ENCODE measurements at places on chromosomes 12 and 14.
A peak's percentile ranks its signal among the peaks of the same experiment; 100 is the strongest.

DNA sequence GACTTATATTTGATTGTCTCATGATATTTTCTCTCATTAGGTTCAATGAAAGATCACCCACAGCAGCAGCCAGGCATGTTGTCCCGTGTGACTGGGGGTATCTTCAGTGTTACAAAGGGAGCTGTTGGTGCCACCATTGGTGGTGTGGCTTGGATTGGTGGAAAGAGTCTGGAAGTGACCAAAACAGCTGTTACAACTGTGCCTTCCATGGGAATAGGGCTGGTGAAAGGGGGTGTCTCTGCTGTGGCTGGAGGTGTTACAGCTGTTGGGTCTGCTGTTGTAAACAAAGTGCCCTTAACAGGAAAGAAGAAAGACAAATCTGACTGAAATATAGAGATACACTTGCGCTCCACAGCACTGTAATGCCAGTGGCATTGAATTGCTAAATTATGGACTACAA, 15.4 kb downstream of the TMEM263 start:
- DNase-seq: no peak

DNA sequence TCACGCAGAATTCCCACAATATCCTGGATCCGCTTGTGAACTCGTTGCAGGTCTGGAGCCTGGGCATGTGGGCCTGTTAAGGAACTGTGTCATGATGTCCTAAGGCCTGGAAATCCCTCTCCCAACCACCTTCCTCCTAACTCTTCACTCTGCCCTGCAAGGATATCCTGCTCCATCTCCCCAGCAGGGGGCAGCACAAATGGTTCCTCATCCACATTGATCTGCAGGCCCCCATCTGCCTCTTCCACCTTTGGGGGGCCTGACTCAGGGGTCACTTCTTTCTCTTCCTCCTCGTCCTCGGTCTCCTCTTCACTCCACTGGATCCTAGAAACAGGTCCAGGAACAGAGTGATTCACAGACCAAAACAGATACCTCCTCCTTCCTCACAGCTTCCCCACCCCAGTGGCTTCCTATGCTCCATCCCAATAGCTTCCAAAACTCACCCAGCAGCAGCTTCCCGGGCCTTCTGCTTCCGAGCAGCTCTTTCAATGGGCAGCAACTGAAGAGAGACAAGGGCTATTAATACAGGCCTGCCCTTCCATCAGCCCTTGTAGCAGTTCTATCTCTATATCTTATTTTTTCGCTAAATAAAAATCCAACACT, 4.5 kb downstream of the NOP2 start:
- DNase-seq: peak; percentile 59

- no peak for DNase-seq
Observed at GRCh38 chr12:32379213-32379612, 20.1 kb upstream of the FGD4 start.

- DNase-seq: no peak
Observed at GRCh38 chr12:5134861-5135525, 91.3 kb downstream of the KCNA5 start.

DNA sequence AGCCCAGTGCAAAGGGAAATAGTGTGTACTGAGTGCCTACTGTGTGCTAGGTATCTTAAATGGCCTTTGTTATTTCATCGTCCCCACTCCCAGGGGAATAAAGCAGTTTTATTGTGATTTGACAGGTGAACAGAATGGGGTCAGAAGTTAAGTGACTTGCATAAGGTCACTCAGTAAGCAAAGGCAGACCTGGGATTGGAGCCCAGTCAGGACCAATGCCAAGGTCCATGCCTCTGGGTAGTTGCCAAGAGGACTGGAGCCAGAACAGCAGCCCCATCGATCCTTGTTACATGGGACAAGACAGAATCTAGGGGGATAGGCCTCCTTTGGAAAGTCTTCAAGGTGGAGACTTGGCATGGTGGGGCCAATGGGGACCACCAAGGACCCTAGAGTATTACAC, 227.4 kb upstream of the PWP1 start:
- DNase-seq: no peak

DNA sequence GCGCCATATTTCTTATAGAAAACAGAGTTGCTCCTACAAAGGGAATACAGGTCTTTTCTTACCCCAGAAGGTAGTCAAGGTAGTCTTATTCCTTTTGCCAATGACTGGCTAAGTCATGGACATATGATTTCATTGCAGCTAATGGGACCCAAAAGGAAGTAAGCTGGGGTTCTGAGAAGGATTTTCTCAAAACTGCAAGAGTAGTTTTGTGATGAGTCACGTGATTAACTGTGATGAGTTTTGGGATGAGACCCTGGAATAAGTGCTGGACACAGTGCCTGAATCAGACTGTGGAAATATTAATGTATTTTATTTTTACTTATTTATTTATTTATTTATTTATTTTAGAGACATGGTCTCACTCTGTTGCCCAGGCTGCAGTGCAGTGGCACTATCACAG, 13.4 kb upstream of the NIN start:
- DNase-seq: no peak

DNA sequence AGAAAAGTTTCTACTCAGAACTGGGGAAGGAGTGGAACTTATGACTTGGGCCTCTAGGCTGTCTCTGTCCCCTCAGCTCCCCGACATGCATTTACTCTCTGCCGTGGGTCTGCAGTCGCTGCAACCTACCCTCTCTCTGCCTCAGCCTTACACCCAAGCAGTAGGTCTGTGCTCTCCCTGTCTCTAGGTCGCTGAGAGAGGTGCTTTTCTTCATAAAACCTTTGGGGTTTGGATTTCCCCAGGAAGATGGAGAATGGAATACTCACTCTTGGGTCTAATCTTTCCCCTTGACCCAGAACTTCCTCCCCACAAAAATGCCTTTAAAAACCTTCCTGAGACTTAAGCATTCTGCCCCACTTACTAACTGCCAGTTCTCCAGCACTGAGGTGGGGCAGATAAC, 12.9 kb downstream of the GPR84 start:
- DNase-seq: no peak

DNA sequence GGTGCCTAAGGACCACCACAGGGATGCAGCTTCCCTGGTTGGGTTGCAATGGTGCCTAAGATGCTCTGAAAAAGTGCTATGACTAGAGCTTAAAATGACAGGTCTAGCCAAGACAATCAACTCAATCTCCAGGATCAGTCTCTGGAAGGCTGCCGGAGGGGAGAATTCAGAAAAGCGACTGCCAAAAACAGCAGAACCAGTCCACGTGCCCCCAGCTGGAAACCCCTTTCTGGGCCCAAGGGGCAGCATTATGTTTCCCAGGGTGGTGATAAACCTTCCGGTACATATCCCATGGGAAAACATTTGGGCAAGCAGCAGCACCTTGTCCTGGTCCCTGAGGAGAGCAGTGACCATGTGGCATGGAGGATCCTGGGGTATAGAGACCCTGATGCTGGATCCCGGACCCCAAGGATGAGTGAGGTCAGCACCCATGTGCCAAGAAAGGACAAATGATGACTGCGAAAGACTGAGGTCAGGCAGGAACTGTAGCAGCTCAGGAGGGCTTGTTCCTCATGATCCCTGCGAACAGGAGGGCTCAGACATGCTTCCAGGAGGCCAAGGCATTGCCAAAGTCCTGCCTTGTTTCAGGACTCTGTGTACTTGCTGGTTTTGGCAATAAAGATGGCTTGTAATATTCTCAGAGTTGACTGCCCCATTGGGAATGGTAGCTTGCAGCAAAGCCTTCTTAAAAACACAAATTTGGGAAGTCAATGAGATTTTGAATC, 49.9 kb upstream of the LTBP2 start:
- no peak for DNase-seq

DNA sequence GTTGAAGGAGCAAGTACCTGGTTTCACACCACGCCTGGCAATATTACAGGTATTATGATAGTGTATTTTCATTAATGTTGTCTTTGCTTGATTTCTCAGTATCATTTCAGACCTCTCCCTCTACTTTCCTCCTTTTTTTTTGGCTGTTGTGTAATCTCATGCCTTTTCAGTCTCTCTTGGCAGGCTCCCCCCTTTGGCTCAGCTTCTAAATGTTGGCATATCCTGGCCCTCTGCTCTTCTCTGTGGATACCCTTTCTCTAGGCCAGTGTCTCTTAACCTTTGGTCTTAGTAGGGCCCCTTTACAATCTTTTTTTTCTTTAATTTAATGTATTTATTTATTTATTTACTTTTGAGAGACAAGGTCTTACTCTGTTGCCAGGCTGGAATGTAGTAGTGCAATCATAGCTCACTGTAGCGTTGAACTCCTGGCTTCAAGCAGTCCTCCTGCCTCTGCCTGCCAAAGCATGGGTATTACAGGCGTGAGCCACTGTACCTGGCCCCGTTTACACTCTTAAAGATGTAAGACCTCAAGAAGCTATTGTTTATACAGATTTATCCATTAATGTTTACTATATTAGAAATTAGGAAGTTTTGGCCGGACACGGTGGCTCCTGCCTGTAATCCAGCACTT, 12.8 kb downstream of the MTHFD1 start:
- no peak for DNase-seq

DNA sequence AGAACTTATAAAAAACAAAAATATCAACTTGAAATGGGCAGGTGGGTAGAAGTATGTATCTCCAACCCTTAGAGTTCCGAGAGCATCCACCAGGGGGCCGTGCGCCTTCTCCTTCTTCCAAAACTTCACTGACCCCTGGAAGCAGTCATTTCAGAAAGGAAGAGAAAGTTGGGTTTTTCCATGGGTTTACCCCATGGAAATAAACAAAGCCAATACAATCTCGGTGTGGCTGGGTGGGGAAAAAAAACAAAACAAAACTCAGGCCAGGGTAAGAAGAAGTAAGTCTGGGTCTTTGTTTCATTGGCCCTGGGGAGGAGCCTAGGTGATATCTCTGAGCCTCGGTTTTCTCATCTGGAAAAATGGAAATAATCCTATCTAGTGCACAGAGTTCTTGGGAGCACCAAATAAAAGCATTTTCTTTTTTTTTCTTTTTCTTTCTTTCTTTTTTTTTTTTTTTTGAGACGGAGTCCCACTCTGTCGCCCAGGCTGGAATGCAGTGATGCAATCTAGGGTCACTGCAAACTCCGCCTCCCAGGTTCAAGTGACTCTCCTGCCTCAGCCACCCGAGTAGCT, 33.6 kb upstream of the HNF1A start:
- peak; percentile 40 for DNase-seq

- no peak for DNase-seq
Observed at GRCh38 chr12:47302111-47302671, 222.4 kb upstream of the AMIGO2 start.

DNA sequence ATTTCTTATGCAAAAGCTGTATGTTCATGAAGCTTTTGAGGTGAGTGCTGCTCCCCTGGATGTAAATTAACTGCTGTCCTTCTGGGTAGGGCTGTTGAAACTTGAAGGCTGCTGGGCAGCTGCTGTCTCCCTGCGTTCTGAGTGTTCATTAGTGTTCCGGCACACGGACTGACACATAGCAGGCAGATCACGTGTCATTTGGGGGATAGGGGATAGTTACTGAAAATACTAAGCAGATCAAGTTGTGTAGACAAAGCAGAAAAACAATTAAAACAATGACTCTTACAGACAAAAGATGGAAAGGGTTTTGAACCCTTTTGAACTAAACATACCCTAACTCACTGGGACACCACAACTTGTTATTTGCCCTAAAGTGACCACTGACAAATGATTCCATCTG, 82.5 kb downstream of the PRICKLE1 start:
- no peak for DNase-seq

DNA sequence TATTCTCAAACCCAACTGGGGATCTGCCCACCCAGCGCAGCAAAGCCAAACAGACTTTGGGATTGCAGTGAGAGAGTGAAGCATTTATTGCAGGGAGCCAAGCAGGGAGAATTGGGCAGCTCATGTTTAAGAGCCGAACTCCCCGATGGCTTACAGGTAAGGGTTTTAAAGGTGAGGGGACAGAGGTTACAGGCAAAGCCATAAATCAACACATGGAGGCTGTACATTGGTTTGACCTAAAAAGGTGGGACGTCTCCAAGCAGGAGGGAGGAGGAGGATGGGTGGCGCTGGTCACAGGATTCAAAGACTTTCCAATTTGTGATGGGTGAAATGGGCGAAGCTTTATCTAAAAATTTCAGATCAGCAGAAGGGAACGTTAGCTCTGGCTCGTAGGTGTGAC, 18.2 kb downstream of the OAS2 start:
- no peak for DNase-seq

DNA sequence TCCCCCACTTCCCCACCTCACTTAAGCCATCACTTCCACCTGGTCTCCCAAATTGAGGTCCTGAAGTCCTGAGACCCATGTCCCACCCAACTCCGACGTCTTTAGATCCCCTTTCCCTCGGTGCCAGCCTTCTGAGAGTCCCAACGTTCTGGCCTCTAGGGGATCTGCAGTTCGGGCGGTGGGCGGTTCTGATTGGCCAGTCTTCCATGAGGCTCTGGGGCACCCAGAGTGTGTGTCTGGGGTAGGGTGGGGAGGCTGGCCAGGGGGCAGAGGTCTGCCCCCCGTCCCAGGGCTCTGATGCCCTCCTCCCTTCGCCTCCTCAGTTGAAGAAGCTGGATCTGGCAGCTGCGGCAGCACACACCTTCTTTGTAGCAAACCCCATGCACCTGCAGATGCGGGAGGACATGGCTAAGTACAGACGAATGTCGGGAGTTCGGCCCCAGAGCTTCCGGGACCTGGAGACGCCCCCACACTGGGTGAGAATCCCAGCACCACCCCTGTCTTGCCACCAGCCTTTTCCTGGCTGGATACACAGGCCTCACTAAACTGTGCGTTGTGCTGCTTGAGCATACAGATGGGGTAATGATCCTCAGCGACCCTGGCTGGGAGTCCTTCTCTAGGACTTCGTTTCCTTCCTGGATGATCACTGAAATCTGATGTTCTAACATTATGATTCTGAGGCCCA, 1.5 kb downstream of the P3H3 start:
- DNase-seq: no peak

DNA sequence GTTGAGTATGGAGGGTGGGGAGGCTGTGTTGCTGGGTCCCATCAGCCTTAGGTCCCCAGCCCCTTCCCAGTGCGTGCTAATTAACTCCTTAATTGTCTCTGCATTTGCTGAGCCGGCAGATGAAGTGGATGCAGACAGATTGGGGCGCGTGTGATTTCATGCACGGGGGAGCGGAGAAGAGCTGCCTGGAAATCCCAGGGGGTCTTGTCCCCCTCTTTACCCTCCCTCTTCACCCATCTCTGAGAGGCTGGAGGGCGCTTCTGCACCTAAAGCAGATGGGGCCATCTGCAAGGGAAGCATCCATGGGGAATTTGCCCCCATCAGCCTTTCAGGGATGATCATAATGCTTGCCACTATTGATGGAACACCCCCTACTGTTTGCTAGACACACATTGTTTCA, 4.4 kb upstream of the ASIC1 start:
- DNase-seq: no peak

- DNase-seq: no peak
Observed at GRCh38 chr14:92103363-92103989, 2.9 kb downstream of the ATXN3 start.

GRCh38 chr14:44962334-44963043, 499 bp downstream of the TOGARAM1 start:
- DNase-seq: no peak

Data from stimulated activated naive CD4-positive, alpha-beta T cell (primary cell).